ENCODE measurements at places on chromosomes 1 and 21. TPM values are rescaled to one million over a fixed set of nuclear protein-coding genes. Genes with fewer than 3 reads are reported as not detected.

DNA sequence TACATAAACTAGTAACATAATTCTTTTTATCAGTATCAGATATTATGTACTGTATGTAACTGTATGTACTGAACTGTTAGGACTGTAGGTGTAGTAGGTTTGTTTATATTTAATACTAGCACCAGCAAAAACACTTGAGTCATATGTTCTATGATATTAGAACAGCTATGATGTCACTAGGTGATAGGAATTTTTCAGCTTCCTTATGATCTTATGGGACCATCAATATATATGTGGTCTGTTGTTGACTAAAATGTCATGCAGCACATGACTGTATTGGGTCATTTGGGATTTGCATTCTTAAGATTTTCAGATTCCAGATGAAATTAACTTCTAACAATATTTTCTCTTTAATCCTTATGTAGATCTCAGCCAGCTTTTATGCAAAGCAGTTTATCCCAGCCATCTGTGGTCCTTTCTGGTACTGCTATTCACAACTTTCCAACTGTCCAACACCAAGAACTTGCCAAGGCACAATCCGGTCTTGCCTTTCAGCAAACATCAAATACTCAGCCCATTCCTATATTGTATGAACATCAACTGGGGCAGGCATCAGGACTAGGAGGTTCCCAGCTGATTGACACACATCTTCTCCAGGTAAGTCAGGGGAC lies 38.3 kb upstream of the MYOCOS start:
- no peak for DNase-seq

GRCh38 chr1:206715120-206715519 lies 30.4 kb downstream of the MAPKAPK2 start:
- no peak for DNase-seq

- DNase-seq, result peak; percentile 63
Measured at GRCh38 chr21:43879348-43880110, 14.5 kb downstream of the AGPAT3 start.

DNA sequence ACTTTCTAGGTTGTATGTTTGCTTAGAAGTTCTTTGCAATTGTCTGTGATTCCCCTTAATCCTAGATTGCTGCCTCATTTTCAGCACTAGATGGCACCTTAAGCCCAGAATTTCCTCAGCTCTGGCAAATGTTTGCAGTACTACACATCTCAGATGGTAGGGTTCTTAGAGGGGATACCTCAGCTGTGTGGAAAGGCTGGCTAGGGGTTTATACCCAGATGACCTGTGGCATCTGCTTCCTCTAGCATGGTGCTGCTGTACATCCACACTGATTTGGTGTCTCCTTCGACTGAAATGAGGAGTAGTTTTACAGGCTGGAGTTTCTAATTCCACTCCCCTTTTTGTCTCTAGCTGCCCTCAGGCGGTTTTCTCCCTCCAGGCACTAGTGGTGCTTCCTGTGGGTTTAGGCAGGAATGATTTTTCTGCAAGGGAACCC lies 23.5 kb downstream of the ASB17 start:
- DNase-seq, result no peak

GRCh38 chr1:28416509-28417194 lies 47.1 kb downstream of the PHACTR4 start:
- no peak for DNase-seq

- no peak for DNase-seq
Measured at GRCh38 chr21:44548922-44549321, 2.4 kb downstream of the KRTAP10-2 start.

DNA sequence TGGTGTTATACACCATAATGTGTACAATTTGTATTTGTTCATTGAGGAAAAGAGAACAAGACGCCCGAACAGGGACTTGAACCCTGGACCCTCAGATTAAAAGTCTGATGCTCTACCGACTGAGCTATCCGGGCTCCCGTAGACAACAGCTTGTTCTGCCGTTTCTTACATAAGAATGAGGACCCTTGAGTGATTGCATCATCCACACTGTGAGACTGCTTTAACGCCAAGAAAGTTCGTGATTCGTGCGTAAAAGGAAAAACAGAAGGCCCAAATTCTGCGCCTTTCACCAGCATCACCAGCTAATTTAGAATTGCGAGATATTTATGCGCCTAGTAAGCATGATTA lies 9.3 kb upstream of the MDM4 start:
- peak; percentile 89 for DNase-seq

DNA sequence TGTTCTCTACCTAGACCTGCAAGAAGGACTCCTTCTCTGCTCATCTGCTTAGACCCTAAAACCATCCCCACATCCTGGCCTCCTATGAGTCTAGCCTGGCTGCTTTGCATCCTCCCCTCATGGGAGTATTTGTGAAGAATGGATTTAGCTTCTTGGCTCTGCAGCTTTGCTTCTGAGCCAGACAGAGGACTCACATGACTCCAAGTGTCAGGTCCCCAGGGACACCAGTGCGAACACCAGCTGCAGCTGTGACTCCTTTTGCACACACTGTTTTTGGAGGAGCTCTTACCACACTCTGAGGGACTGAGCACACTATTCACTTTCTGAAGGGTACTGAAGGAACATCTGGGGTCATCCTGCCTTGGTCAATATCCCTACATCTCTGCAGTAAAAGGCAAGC lies 131.8 kb upstream of the SGIP1 start:
- peak; percentile 88 for DNase-seq

DNA sequence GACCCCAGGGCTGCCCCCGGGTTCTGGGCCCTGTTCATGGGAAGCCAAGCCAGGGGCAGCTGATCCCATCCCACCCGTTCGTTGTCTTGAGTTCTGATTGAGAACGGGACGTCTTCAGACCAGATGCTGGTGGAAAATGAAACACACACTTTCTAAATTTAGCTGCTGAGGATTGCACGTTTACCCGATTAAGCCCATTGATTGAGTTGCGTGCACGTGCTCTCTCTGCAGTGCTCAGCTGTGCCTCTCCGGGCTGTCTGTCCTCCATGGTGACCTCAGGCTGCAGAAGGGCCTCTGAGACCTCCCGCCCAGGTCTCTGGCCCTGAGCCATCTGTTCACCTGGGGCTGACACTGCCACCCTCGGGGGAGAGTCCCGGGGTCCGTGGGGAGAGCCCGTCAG lies 27.0 kb upstream of the PEX10 start:
- DNase-seq, result no peak

- DNase-seq, result no peak
Measured at GRCh38 chr1:178495158-178495557, 1.6 kb downstream of the CLEC20A start.

DNA sequence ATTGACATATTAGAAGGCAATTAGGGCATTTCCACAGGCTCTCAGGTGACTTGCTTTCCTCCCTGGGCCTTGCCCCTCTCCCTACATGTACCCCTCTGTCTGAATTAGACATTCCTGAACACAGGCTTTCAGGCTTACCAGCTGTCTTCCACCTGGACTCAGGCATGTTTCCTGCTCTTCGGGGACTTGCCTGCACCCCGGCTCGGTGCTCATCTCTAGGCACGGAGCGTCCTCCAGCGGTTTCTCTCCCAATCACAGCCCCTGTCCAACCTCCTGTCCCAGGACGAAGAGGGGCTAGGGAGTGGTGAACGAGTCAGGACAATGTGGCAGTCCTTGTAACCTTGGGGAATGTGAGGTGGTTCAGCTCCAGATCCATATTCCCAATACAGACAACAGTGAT lies 4.2 kb downstream of the PROK1 start:
- DNase-seq, result peak; percentile 38

DNA sequence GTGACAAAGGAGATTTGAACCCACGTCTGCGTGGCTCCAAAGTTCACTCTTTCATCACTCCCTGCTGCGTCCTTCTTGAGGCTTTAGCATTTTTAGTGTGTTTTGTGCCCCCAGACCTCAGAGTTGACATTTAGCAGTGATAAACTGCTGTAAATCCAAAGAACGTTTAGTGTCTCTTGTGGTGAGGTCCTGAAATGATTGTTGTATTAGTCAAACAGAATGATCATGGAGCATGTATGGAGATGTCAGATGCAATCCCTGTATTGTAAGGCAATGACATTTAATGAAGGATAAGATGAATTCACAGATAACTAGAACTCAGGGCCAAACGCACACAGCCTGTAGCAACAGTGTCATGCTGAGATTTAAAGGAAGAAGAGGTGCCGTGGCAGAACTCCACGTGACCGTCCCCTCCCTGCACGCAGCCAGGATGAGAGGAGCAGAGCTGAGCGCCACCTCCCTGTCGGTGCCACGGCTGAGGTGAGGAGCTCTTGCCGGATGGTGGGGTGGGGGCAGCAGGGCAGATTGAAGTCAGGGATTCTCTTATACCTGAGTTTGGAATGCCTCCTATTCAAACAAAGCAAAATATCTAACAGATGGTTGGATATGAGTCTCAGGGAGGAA lies 30.1 kb downstream of the NTPCR start:
- no peak for DNase-seq

- no peak for DNase-seq
Measured at GRCh38 chr1:66353257-66353656, 180.7 kb upstream of the SGIP1 start.

GRCh38 chr21:32626621-32627196 lies 14.5 kb upstream of the CFAP298 start:
- no peak for DNase-seq

GRCh38 chr21:38478782-38479181 lies 19.5 kb downstream of the ERG start:
- DNase-seq, result no peak

GRCh38 chr1:192270398-192270797 lies 46.4 kb upstream of the RGS21 start:
- no peak for DNase-seq

DNA sequence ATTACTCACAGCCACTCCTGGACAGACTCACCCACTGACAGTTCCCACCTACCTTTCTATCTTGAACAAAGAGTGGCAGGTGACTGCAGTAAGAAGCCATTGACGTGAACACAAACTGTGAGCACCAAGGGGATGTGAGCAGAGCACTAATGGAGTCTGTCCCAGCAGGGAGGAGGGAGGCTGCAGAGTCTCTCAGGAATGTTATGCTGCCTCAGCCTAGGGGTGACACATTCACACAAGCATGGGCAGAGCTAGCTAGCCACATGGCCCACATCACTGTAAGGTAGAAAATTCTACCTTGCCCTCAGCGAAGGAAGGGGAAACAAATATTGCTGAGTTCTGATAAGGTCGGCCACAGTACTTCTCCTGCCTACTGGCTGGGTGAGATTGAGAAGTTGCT lies 56.8 kb upstream of the PTGFRN start:
- no peak for DNase-seq

DNA sequence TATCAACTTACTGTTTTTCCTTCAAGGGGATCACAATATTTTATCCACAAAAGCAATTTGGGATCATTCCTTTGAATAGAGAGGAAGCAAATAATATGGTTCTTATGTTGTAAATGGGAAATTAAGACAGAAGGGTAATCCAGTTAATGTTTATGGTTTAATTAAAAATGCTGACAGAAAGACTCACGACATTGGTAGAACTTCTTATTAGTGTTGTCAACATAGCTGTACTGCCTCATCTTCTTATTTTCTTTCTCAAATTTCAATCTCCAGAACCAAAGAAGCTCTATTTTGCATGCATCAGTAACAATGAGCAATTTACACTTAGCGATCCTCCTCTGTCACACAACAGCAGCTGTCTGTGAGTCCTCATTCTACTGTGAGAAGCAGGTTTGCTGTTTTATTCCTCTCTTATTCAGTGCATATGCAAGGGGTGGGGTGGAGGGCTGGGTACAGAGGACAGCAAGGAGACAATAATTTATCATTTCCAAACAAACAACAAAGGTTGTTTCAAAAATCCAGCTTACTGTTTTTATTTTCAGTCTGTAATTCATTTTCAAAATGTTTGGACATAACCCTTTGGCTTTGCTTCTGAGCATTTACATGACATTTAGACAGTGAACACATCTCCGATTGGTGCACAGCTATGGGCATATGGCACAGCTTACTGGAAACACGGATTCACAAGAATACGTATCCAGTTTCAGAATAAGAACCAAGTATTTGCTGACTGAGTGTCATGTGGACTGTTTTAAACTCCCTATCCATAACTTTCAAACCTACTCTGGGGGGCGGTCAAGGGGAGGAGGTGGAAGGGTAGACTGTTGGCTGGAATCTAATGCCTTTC lies 335.9 kb downstream of the RGS7 start:
- no peak for DNase-seq

DNA sequence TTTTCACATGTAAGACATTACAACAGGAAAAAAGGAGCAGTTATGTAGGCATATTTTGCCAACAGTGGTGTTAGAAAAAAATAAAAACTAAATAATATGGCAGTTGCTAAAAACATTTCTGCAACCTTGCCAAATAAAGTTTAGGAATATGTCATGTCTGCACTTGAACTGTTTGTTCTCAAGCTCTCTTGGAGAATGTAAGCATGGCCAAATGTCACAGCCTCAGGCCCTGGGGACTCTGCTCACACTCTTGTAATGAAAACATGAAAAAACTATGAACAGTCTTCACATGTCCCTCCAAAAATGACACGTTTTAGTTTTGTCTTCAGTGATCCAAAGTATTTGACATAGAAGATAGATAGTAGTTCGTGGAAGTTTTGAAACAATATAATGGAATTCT lies 753.3 kb downstream of the LTN1 start:
- DNase-seq, result peak; percentile 71

DNA sequence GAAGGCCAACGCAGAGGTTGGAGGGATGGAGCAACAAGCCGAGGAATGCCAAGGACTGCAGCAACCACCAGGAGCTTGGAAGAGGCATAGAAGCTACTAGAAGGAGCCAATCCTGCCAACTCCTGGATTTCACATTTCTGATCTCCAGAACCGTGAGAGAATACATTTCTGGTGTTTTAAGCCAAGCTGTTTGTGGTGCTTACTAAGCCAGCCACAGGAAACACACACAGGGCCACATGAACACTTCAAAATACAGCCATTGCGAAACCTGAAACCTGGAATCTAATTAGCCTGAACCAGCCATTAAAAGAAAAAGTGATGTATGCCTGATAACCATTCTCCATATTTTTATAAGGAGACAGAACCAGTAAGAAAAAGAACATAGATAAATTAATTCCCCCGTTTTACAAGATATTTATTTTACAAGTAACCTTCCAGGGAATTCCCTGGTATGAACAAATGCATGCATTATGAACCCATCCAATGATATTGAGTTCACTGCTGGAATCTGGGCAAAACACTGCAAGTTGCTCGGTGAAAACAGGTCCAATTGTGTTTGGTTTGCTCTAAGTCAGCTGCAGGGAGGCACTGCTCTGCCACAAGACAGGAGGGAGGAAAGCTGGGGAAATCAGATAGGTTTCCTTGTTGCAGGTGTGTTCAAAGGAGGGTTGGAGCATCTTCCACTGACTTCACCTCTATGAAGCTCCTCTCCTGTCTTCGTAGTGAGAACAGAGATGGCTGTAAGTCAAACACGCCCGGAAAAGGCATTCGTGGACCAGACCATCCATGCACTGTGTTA lies 70.2 kb downstream of the ETS2 start:
- no peak for DNase-seq

GRCh38 chr1:37734629-37735591 lies 30.0 kb downstream of the EPHA10 start:
- DNase-seq, result peak; percentile 54

GRCh38 chr1:218851586-218851985 lies 322.1 kb upstream of the LYPLAL1 start:
- no peak for DNase-seq

ASTN1 gene
- total RNA-seq, result 0.14 TPM

RNU1-1 gene
- total RNA-seq, result 12,584 TPM

TBX15 gene
- total RNA-seq, result 4.8 TPM

TFF3 gene
- total RNA-seq, result 24.4 TPM

JAM2 gene
- total RNA-seq, result 17.2 TPM

KDM1A gene
- total RNA-seq, result 31.1 TPM

OXCT2 gene
- total RNA-seq, result 1.2 TPM

ODF2L gene
- 25.9 TPM for total RNA-seq

SLC35F3 gene
- not detected for total RNA-seq

Data from posterior vena cava (tissue), 2 donors.